Stimulated activated CD4-positive, alpha-beta T cell treated with anti-CD3 and anti-CD28 coated beads, Interleukin-15, amount 100 ng/mL, for 24 hours (primary cell): ENCODE measurements at places on chromosomes 5 and 9.

GRCh38 chr9:3675946-3676345 lies 150.1 kb upstream of the RFX3 start:
- DNase-seq = no peak

DNA sequence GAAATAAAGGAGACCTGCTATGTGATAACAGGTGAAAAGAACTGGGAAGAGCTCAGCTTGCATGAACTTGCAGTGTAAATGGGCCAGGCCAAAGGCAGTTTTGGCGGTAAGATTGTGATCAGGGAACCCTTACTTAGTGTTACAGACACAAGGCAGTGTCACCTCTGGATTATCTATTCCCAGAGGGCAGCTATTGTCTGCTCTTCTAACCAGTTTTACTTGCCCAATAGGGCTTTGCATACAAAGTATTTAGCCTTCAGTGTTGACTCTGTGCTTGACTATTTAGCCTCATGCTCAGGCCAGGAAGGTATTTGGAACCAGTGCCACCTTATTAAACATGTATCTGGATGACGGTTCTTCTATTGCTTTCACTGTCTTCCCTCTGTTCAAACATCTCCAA lies 38.3 kb downstream of the GDNF start:
- DNase-seq = no peak

- DNase-seq = no peak
Measured at GRCh38 chr5:36842087-36842486, 34.5 kb upstream of the NIPBL start.

GRCh38 chr5:141787376-141787775 lies 90.8 kb downstream of the PCDH1 start:
- no peak for DNase-seq

DNA sequence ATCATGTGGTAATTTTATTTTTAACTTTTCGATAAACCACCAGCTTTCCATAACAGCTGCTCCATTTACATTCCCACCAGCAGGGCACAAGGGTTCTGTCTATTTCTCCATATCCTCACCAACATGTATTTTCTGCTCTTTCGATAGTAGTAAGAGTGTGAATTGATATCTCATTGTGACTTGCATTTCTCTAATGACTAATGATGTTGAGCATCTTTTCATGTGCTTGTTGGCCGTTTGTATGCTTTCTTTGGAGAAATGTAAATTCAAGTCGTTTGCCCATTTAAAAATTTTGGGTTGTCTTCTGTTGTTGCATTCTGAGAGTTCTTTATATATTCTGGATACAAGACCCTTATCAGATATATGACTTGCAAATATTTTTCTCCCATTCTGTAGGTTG lies 45.9 kb downstream of the PSD2 start:
- no peak for DNase-seq

DNA sequence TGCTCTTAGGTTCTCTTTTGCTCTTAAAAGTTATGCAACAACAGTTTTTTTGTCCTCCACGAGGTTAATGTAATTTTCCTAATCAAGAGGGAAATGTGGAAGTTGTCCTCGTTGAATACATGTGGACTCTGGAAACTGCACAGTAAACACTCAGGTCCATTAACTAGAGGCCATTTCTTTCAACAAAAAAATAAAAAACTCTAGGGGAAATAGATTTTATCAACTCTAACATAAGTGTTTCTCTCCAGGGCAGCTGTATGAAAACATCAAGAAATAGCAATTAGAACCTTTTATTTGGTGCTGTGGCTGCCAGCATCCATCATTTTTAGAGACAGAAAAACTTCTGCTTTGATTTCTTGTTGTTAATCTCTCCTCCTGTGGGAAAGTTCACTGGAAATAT lies 288.6 kb downstream of the ICE1 start:
- DNase-seq = no peak

- peak; percentile 76 for DNase-seq
Measured at GRCh38 chr9:112037281-112038016, 137.6 kb downstream of the SUSD1 start.

DNA sequence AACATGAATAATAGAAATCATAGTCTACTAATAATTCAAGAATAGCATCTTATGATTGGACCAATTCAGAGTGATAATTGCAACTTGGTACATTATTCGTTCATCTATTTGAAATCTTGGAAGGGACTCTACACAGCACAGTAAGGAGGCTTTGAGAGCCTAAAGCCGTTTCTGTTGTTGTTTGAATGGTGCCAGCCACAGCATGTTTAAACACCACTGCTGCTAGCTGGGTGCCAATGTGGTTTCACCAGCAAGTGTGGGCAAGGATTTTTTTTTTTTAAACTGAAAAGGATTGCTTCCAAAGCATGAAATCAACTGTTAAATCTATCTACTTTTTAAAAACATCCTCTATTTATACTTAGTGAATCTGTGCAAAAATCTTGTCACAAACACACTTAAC lies 253.9 kb upstream of the MAP3K1 start:
- DNase-seq = no peak

GRCh38 chr9:37904445-37905130 lies 661 bp upstream of the SLC25A51 start:
- peak; percentile 18 for DNase-seq

DNA sequence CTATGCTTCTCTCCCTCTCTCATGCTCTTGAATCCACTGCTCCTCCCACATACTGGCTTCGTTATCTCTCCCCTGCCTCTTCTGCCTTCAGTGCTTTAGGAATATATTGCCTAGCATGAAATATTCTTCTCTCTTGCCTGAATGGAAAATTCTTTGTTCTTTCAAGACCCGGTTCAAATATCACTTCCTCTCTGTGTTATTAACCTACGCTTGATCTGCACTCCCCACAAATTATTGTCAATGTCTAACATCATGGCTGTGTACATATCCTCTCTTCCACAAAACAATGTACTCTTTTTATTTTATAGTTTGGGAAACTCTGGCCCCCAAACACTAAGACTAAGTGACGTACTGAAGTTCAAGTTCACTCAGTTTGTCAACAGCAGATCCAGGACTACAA lies 211.0 kb downstream of the SEC61B start:
- DNase-seq = no peak

GRCh38 chr5:144710637-144711036 lies 540.0 kb downstream of the KCTD16 start:
- no peak for DNase-seq

- no peak for DNase-seq
Measured at GRCh38 chr5:110630350-110630749, 96.1 kb downstream of the TMEM232 start.

GRCh38 chr5:2260211-2261003 lies 377.7 kb upstream of the IRX4 start:
- DNase-seq = no peak

DNA sequence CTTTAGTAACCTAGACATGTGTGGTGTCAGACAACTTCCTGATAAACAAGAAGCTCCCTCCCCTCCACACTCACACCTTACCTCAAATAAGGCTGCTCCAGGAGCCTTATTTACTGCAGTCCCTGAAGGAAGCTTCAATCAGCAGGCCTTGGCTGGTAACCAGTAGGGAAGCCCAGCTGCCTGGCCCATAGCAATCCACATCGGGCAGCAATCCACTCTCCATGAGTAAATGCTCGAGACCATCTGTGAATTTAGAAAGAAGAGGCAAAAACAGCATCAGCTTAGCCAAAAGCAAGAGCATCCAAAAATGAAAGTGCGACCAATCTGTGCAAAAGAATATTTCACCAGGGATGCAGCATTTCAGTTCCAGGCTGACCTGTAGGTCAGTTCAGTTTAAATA lies 213.3 kb upstream of the TUSC1 start:
- no peak for DNase-seq

GRCh38 chr5:146623666-146624065 lies 107.7 kb upstream of the GPR151 start:
- no peak for DNase-seq

DNA sequence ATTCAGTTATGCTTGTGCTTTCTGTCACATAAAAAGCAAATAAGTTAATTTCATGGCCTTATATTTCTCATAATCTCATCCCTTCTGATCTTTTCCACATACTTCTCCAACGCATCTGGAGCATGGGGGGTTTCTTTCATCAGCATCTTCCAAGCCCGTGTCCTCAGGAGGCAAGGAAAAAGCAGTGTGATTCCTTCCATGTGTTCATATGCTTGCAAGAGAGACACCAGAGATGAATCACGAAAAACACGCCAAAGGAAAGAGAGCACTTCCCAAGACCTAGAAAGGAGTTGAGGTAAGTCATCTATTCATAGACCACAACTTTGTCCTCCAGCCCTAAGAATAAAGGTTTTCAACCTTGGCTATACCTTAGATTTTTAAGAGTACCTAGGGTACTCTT lies 26.0 kb upstream of the SVEP1 start:
- no peak for DNase-seq

GRCh38 chr5:77616920-77617319 lies 21.6 kb downstream of the OTP start:
- DNase-seq = no peak

DNA sequence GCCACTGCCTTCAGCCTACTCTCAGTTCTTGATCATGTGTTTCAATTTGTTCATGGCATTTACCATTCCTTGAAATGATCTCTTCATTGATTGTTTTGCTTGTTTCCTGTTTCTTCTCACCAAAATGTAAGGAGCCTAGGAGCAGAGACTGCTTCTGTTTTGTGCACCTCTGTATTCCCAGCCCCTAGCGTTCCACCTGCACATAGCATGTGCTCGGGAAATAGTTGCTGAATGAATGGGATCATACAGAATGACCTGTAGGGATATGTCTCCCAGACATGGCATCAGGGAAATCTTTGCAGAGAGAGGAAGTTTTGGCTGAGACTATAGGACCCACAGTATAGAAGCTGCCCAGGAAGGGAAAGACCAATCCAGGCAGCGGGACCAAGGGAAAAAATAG lies 6.2 kb upstream of the CERCAM start:
- no peak for DNase-seq

- no peak for DNase-seq
Measured at GRCh38 chr9:8567963-8568579, 768.5 kb upstream of the DMAC1 start.

GRCh38 chr5:178546675-178547033 lies 43.5 kb downstream of the COL23A1 start:
- DNase-seq = no peak

- DNase-seq = no peak
Measured at GRCh38 chr9:7456793-7457530, 342.6 kb downstream of the DMAC1 start.

GRCh38 chr5:87400305-87400899 lies 12.3 kb downstream of the CCNH start:
- no peak for DNase-seq

DNA sequence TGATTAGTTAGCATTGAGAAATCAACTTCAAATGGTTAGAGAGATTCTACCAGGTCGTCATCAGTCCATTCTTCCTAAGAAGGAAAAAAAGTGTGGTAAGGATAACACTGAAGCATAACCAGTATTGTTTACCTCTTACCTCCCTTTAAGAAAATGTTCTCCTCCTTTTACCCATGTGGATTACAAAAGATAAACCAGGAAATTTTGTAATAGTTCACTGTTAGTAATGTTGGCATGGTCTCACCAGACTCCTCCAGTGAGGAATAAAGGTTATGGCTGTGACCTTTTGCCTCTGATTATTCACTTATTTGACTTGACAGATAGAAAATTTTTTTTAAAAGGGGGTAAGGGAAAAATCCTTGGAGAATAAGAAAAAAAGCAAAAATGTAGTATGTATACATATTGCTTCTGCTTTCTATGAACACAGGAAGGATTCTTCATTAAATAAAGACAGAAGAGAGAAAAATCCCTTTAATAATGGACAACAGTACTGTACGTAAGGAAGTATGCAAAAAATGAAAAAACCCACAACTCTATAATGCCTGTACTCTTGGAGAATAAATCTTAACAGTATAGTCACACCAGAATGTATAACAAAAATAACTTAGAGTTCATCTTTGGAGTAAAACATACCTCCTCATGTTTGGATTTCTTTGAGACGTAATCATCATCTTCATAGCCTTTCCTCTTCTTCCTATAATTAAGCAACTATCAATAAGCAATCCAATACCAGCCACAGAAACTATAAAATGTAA lies 18.1 kb downstream of the CCNH start:
- no peak for DNase-seq

DNA sequence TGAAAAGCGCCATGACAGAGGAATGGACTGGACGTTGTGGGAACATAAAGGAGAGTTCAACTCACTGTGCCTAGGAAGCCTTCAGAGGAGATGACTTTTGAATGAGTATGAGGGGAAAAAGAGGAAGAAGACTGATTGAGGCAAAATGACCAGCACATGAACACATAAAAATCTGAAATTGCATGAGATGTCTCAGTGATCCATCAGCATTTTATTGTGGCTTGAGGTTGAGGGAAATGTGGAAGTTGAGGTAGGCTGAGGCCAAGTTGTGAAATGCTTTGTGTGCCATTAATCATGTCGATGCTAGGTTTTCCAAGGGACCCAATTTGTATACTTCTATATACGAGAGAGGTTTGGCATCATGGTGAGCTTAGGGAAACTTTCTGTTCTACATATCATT lies 140.9 kb upstream of the TLX3 start:
- no peak for DNase-seq

- no peak for DNase-seq
Measured at GRCh38 chr5:180860273-180860886, 696 bp downstream of the ZFP62 start.

GRCh38 chr9:98118640-98119601 lies at the start of gene TRIM14:
Gene TRIM14, minus strand, starts transcription at chr9:98119222. Its CDS starts 34 bp downstream, at chr9:98119188.
- DNase-seq = peak; percentile 82

GRCh38 chr5:59102437-59102836 lies 519.6 kb downstream of the RAB3C start:
- DNase-seq = no peak

- no peak for DNase-seq
Measured at GRCh38 chr9:113755433-113755832, 120.7 kb upstream of the ZNF618 start.

DNA sequence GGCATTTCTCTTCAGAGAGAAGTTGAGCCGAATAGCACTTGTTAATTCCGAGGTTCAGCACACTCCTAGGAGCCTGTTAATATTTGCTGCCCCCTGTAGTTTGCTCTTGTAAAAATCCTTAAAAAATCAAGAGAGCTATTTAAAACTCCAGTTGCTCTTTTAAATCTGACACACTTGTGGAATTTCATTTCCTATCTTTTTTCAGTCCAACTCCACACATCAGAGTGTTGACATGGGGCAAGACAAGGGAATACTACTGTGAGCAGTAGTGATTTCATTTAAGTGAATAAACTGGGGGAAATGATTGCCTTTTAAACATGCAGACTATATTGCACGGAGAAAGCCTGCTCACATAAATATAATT lies 1096.3 kb upstream of the DMAC1 start:
- DNase-seq = no peak

- DNase-seq = no peak
Measured at GRCh38 chr5:127299678-127300077, 9.1 kb downstream of the MEGF10 start.

GRCh38 chr5:96785326-96786109 lies 22.2 kb downstream of the ERAP1 start:
- no peak for DNase-seq

GRCh38 chr5:33072726-33073125 lies 361.6 kb downstream of the NPR3 start:
- DNase-seq = no peak
